ENCODE measurements at places on chromosomes 13 and 19.
A peak's percentile ranks its signal among the peaks of the same experiment; 100 is the strongest.

GRCh38 chr19:44930088-44930487 is 11.9 kb upstream of the APOC4 start:
- DNase-seq: no peak

DNA sequence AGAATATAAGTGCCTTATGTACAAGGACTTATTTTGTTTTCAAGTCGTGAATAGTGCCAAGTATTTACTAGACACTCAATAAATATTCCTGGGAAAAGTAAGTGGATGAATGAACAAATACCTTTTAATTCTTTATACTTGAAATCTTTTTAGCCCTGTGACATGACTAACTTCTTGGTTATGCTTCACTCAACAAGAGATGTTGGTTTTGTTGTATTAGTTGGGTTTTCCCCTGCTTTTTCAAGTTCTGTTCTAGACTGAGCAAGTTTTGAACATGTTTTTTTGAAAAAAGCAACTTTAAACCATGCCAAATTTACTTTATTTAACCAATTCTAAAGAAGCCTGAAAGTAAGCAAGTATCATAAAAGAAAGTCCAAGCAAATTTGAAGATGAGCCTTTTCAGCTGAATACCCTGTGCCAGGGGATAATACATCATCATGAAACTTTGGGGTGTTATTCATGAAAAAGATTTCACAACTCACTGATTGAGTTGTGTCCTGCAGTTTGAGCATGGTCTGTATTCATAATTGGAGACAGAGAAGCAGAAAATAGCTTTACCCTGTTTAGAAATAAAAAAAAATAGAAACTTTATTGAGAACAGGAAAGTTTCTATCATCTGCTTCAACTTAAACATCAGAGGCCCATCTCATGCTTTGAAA is 11.1 kb downstream of the LMO7 start:
- no peak for DNase-seq

DNA sequence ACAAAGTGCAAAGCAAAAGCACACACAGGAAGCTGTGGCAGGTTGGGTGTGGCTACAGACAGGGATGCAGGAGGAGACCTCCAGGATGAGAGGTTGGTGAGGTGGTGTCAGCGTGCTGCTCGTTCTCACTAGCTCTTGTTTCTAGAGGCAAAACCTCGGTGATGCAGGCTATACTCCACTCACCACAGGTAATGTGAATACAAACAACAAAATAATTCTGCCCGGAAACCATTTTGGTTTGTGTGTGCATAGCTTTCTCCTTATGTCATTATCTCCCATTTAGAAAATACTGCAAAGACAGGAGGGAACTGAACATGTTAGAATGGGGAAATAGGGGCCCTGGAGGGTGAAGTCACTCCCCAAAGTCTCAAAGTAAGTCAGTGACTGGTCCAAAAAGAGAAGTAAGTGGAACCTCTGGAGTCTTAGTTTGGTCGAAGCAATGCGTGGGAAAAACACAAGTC is 9.4 kb downstream of the LCP1 start:
- DNase-seq: no peak

- no peak for DNase-seq
Measured at GRCh38 chr19:29858000-29858596, 46.3 kb downstream of the CCNE1 start.

DNA sequence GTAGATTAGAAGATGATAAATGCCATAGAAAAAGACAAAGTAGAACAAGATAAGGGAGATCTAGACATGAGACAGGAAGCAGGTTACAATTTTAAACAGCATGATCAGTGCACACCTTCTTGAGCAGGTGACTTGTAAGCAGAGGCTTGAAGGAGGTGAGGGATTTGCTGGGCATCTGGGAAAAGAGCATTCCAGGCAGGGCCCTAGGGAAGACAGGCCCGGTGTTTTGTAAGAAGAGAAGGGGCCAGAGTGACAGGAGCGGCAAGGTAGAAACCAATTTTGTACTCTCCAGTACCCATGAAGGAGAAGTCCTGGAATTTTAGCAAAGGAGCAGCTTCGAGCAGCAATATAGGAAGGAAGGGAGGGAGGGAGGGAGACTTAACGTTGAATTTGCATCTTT is 296.5 kb downstream of the MZT1 start:
- DNase-seq: no peak

- DNase-seq: no peak
Measured at GRCh38 chr13:56515441-56515840, 625.3 kb upstream of the PRR20A start.

GRCh38 chr13:41216160-41216559 is 21.8 kb upstream of the KBTBD7 start:
- no peak for DNase-seq

DNA sequence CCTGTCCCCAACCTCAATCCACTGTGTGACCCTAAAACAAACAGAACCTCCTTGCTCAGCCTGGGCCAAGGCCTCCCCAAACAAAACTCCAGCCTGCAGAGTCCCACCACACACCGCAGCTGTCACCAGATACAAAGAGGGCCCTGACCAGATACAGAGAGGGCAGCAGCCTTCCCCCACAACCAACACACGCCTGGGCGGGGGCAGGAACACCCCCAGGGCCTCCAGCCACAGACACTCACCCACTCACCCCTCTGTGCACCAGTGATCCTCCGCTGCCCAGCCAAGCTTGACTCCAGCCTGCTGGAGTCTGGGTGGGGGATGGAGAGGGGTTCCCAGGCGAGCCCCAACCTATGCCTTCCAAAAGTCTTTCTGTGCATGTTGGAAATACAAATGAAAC is 5.9 kb upstream of the CIRBP start:
- DNase-seq: no peak

GRCh38 chr19:1276628-1277022 is 1.3 kb downstream of the FAM174C start:
- DNase-seq: no peak

DNA sequence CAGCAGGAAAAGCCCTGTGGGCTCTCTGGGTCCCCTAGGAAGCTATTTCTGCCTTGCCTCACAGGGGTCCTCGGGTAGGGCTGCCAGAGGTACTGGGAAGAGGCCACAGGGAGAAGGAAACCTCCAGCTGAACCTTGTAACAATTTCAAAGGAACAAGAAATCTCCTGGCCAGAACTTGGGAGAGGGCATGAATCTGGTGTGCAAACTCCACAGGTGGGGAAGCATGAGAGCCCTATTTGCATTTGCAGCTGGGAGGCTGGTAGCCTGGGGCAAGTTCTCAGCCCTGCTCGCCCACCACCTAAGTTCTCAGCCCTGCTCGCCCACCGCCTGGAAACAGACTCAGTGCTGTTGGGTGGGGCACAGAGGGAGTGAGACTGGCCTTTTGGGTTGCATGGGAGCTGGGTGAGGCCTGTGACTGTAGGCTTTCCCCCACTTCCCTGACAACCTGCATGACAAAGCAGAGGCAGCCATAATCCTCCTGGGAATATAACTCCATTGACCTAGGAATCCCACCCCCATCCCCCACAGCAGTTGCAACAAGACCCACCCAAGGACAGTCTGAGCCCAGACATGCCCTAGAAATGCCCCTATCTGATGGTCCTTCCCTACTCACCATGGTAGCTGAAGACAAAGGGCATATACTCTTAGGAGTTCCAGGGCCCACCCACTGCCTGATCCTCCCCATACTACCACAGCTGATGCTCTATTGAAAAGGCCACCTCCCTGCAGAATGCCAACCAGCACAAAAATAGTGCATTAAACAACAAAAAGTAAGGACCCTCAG is 11.7 kb downstream of the UGGT2 start:
- DNase-seq: no peak

GRCh38 chr19:13621413-13621812 is 115.1 kb upstream of the CACNA1A start:
- peak; percentile 22 for DNase-seq

DNA sequence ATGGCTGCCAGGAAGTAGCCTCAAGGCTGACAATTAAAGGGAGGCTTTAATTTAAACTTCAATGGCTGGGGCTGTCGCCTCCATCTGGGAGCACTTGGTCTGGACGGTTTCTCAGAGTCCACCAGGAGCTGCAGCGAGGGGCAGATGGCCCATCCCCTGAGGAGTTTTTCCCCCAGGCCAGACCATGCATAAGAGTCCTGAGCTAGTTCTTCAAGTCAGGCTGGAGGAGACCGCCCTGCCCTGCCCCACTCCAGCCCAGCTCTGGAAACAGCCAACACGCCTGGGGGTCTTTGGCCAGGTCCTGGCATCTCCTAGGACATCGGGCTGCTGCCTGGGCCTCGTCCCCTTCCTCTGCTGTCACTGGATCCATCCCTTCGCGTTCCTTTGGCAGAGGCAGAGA is 5.3 kb upstream of the ACTN4 start:
- DNase-seq: no peak

DNA sequence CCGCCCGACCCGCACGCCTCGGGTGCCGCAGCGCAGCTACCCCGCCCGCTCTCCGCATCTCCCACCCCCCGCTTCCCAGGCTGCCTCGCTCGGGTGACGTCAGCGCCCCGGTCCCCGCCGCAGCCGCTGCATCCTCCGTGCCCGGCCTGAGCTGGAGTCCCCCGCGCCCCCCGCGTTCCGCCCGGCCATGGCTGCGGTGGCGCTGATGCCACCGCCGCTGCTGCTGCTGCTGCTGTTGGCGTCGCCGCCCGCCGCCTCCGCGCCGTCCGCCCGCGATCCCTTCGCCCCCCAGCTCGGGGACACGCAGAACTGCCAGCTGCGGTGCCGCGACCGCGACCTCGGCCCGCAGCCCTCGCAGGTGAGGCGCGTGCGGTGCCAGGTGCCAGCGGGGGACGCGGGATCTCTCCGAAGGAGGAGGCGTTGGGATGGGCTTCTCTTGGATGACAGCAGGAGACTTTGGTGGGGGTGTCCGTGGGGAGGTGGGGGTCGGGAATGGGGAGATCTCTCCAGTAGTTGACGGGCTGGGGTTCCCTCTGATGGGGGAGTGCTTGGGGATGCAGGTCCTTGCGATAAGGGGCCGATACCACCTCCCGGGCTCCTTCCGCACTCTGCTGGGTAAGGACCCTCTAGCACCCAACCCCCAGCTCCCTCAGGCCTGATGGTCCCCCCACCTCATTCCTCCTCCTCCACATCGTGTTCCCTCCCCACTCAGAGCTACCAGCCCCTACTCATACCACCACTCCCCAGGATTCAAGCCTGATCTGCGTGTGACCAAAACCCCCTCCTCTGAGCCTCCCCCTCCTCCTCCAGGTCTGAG is at the start of gene TMEM59L:
TSS of gene TMEM59L (plus strand) at position 99 of the 817 bp plus-strand sequence. CDS start at position 188, 89 bp downstream.
- no peak for DNase-seq

GRCh38 chr13:105207572-105208293 is 1327.7 kb downstream of the EFNB2 start:
- no peak for DNase-seq

DNA sequence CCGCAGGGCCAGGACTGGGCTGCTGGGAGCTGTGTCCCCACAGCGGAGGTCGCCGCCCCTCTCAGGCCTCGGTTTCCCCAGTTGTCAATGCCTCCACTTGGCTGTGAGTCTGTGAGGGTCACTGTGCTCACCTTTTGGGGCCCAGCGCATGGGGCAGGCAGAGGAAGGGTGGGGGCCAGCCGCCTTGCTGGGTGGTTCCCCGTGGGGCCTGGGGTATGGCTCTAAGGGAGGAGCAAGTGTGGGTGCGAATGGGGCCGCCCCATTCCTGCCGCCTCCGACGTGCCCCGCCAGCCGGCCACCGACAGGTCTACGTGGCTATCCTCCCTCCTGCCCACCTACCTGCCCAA is 800 bp upstream of the FGF22 start:
- no peak for DNase-seq

- no peak for DNase-seq
Measured at GRCh38 chr19:23403581-23404324, 8.5 kb upstream of the ZNF91 start.

GRCh38 chr19:51602189-51602854 is 27.9 kb downstream of the SIGLEC5 start:
- no peak for DNase-seq

- peak; percentile 60 for DNase-seq
Measured at GRCh38 chr19:27746691-27747380, 1466.1 kb downstream of the UQCRFS1 start.

DNA sequence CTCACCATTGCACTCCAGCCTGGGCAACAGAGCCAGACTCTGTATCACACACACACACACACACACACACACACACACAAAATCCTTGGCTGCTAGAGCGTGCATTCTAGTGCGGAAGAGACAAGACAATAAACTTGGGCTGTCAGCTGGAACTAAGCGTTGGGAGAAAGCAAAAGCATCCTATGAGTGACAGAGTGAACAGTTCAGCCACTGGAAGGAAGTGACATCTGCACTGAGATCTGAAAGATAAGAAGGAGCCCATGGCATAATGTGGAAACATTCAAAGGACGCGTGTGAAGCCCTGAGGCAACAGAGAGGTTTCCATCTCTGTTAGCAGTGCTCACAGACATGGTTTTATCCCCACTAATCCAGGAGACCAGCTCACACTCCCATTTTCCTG is 3.5 kb upstream of the SLC1A5 start:
- DNase-seq: no peak

DNA sequence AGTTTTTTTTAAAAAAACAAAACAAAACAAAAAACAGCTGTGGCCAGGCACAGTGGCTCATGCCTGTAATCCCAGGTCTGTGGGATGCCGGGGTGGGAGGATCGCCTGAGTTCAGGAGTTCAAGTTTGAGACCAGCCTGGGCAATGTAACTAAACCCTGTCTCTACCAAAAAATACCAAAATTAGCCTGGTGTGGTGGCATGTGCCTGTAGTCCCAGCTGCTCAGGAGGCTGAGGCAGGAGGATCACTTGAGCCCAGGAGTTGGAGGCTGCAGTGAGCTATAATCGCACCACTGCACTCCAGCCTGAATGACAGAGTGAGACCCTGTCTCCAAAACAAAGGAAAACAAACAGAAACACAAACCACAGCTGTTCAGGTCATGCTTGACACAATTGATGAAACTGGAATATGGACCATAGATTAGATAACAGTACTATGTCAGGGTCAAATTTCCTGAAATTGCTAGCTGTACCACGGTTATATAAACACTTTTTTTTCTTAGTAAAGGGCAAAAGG is 6.9 kb upstream of the ANGPTL4 start:
- DNase-seq: no peak

DNA sequence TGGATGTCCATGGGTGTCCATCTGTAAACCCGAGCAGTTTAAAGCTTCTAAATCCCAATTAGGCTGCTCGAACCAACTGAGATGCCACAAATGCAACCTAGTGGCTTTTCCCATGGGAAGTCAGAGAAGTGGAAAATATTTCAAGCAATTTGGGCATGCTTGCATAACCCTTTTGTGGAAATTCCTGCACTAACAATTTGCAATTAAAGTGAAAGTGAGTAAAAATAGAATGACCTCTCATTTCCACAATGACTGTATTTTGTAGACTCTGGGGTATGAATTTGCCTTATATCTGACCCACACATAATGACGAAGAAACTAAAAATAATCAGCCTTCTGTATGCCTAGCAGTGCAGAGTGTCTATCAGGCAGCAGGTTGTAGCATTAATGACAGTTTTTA is 91.8 kb upstream of the TSC22D1 start:
- no peak for DNase-seq

Measured in sciatic nerve (tissue), 2 donors.